SJCRH30 (cell line): ENCODE measurements at places on chromosomes 3 and 15. TPM values are rescaled to one million over a fixed set of nuclear protein-coding genes. Genes with fewer than 3 reads are reported as not detected.

- DNase-seq, result no peak
- no peaks in the 10 kb centered on the region for H3K36me3 ChIP-seq
Observed at GRCh38 chr3:156518726-156519125, 36.2 kb downstream of the SSR3 start.

The PLSCR5 gene
- not detected in 2 replicates for total RNA-seq

The SNX1 gene
- 38.9 and 46.6 TPM in 2 replicates for total RNA-seq

- no peak overlapping the region for H3K27ac ChIP-seq
- H3K4me3 ChIP-seq, result no peak overlapping the region
- no peaks in the 10 kb centered on the region for H3K27me3 ChIP-seq
- DNase-seq, result no peak
Observed at GRCh38 chr15:39596358-39597051, 15.6 kb downstream of the THBS1 start.

The MCTP2 gene
- total RNA-seq, result 0.13 and 0.38 TPM in 2 replicates

DNA sequence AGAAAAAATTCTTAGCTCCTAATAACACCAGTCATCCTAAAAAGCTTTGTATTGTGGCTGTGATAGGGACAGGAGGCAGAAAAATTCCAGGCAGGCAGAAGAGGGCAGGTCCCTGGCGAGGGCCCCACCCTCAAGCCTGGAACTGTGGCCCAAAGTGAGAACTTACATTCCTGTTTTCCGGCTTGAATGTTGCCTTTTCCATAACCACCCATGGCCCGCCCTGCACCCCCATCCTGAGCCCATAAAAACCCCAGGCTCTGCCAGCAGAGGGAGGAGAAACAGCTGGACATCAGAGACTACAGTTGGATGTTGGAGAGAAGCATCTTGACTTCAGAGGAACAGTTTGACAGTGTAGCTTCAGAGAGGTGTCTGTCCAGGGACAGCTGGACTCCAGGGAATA is 37.3 kb downstream of the SLCO2A1 start:
- H3K4me3 ChIP-seq, result no peak overlapping the region
- 0 out of 2 replicates have a peak, but pooled peaks cover 2% of the 10 kb centered on the region for H3K27me3 ChIP-seq

- H3K4me1 ChIP-seq, result peaks cover 24% of the 10 kb centered on the region
- DNase-seq, result peak; percentile 66
- H3K36me3 ChIP-seq, result no peaks in the 10 kb centered on the region
- peak overlapping the region; percentile 94 for H3K4me3 ChIP-seq
- H3K27ac ChIP-seq, result peak overlapping the region; percentile 92
- no peaks in the 10 kb centered on the region for H3K27me3 ChIP-seq
Observed at GRCh38 chr3:185820973-185821758, 3.7 kb downstream of the IGF2BP2 start.

DNA sequence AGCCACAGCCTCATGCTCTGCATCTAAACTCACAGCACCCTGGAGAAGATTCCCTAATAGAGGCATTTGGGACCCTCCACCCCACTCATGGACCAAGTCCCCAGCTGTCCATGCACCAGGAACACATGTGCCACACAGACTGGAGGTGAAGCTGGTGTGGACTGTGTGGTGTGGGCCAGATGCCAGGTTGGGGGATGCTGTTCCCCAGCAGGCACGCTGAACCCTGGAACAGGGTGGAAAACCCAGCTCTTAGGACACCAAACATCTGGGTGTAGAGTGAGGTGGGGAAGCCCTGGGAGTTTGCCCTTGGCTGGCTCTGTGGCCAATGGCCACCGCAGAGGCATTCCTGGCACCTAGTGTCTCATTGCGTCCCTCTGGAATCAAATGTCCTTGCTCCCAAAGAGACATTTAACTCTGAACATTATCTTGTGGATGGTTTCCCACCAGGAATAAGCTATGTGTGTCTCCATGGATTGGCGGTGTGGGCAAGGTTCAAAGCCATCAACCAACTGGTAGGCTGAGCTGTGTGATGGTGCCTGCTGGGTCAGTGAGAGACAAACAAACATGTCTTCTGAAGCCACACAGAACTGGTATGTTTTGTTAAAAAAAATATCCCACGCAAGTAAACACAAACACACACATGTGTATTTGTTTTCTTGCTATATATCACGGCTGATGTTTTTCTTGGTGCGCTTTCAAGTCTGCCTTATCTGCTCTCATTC is 65.0 kb downstream of the EXOG start:
- no peaks in the 10 kb centered on the region for H3K4me1 ChIP-seq
- H3K36me3 ChIP-seq, result peaks cover 4% of the 10 kb centered on the region; the same call in 1 of the 2 replicates
- no peak overlapping the region for H3K27ac ChIP-seq
- no peak for DNase-seq
- H3K4me3 ChIP-seq, result no peak overlapping the region
- no peaks in the 10 kb centered on the region for H3K27me3 ChIP-seq

The SLC51B gene
- 0.36 TPM in 1 of 2 replicates, not detected in the other for total RNA-seq

- H3K4me3 ChIP-seq, result no peak overlapping the region
- no peaks in the 10 kb centered on the region for H3K27me3 ChIP-seq
- H3K27ac ChIP-seq, result no peak overlapping the region
Observed at GRCh38 chr3:184576457-184577240, 15.1 kb downstream of the EPHB3 start.

The CIB1 gene
- total RNA-seq, result 12.7 and 15.6 TPM in 2 replicates

DNA sequence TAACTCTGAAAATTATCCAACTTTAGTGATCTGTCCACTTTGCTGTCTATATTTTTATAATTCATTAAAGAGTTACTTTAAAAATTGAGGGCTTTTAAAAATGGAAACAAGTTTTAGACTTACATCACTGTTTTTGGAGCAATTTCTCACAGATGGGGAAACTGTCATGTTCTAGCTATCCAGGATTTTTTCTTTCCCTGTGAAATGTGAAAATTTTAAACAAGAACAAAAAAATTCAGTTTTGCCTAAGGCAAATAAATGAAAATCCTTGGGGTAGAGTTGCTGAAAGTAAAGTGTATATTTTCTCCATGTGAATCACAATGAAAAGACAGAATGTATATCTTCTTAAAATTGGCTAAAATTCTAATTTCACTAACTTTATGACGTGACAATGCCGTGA is 553.7 kb downstream of the MCTP2 start:
- no peak overlapping the region for H3K27ac ChIP-seq
- H3K36me3 ChIP-seq, result no peaks in the 10 kb centered on the region
- no peak for DNase-seq
- no peaks in the 10 kb centered on the region for H3K4me1 ChIP-seq
- H3K4me3 ChIP-seq, result no peak overlapping the region

The CRABP1 gene
- total RNA-seq, result not detected in 2 replicates

DNA sequence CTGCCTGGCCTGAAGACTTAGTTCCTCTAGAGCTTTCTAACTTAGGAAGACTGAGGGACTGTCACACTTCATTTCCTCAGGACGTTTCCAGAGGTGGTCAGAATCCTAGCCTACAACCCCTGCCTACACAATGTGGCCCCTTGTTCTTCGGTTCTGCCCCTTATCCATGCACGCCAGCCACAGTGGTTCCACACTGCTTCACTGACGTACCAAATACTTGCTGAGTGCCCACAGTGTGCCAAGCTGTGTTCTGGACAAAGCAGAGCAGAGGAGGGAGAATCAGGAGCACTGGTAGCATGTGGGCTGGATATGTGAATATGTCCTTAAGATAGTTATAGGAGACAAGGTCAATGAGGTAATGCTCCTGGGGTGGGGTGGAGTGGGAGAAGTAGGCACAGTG is 70.5 kb upstream of the SAMMSON start:
- no peak overlapping the region for H3K27ac ChIP-seq
- H3K36me3 ChIP-seq, result no peaks in the 10 kb centered on the region
- H3K4me3 ChIP-seq, result no peak overlapping the region
- DNase-seq, result no peak
- H3K27me3 ChIP-seq, result no peaks in the 10 kb centered on the region

The TERC gene
- total RNA-seq, result 20.6 and 62.1 TPM in 2 replicates

DNA sequence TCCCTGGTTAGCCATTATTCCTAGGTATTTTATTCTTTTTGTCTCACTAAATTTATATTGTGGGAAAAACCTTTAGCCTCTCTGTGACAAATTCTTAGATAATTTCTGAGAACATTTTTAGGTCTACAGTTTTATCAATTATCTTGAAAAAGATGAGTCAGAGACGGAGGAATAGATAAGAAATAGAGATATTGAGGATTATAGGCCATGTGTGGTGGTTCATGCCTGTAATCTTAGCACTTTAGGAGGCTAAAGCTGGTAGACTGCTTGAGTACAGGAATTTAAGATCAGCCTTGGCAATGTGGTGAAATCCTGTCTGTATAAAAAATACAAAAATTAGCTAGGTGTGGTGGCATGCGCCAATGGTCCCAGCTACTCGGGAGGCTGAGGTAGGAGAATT is 960.2 kb downstream of the SQOR start:
- no peak overlapping the region for H3K27ac ChIP-seq
- H3K36me3 ChIP-seq, result no peaks in the 10 kb centered on the region
- DNase-seq, result no peak
- no peaks in the 10 kb centered on the region for H3K4me1 ChIP-seq
- 0 out of 2 replicates have a peak, but pooled peaks cover 3% of the 10 kb centered on the region for H3K27me3 ChIP-seq
- no peak overlapping the region for H3K4me3 ChIP-seq

The CFAP91 gene
- total RNA-seq, result 0.08 and 0.10 TPM in 2 replicates

The RGMA gene
- total RNA-seq, result 52.5 and 52.7 TPM in 2 replicates

- H3K36me3 ChIP-seq, result peaks cover 4% of the 10 kb centered on the region; the same call in 1 of the 2 replicates
- H3K27me3 ChIP-seq, result no peaks in the 10 kb centered on the region
- H3K4me3 ChIP-seq, result no peak overlapping the region
Observed at GRCh38 chr15:33001926-33002325, 192.6 kb downstream of the FMN1 start.

DNA sequence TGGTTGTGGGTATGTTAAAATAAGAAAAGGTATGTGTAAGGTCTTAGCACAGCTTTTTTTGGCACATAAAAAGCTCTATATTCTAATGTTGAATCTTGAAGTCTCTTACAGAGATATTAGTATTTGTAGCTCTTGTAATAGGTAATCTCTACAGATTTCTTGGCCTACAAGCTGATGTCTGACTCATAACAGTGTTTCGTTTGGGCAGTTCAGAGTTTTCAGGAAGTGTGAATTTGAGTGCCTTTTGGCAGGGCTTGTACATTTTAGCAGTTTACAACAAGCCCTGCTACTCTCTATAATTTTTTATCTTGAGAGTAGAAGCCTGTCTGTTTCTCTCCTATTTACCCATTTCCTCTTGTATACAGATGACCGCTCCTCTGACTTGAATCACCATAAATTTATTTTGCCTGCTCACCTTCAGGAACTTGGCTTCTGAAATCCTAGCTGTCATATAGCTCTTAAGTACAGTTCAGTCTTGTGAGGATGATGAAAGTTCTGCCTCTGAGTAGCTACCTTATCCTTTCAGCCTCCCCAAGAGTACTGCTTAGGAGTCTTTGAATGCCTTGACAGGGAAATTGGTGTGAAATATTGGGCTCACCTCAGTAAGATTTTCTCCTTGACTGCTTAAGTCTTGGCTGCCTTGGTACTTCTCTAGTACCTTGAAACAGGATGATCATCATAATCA is 419.9 kb upstream of the RARB start:
- H3K36me3 ChIP-seq, result no peaks in the 10 kb centered on the region
- no peaks in the 10 kb centered on the region for H3K4me1 ChIP-seq
- H3K27ac ChIP-seq, result no peak overlapping the region
- no peaks in the 10 kb centered on the region; the same call in none of the 2 replicates for H3K27me3 ChIP-seq
- DNase-seq, result no peak
- no peak overlapping the region for H3K4me3 ChIP-seq

The TMEM212 gene
- total RNA-seq, result not detected in 2 replicates

The NLGN1 gene
- total RNA-seq, result 15.6 and 20.7 TPM in 2 replicates

GRCh38 chr3:191528589-191528988 is 67.6 kb downstream of the PYDC2 start:
- no peak for DNase-seq
- no peak overlapping the region for H3K27ac ChIP-seq
- H3K4me1 ChIP-seq, result no peaks in the 10 kb centered on the region
- no peak overlapping the region for H3K4me3 ChIP-seq
- no peaks in the 10 kb centered on the region for H3K27me3 ChIP-seq

- no peaks in the 10 kb centered on the region for H3K27me3 ChIP-seq
- peaks cover 15% of the 10 kb centered on the region for H3K4me1 ChIP-seq
Observed at GRCh38 chr3:48558493-48559134, 2.0 kb upstream of the PFKFB4 start.

GRCh38 chr15:29434280-29434679 is 164.7 kb upstream of the NSMCE3 start:
- H3K4me3 ChIP-seq, result no peak overlapping the region
- H3K27ac ChIP-seq, result peak overlapping the region; percentile 66
- H3K27me3 ChIP-seq, result no peaks in the 10 kb centered on the region
- no peaks in the 10 kb centered on the region for H3K36me3 ChIP-seq
- peaks cover 33% of the 10 kb centered on the region for H3K4me1 ChIP-seq
- DNase-seq, result peak; percentile 66

The RAB5A gene
- 21.0 and 21.9 TPM in 2 replicates for total RNA-seq

DNA sequence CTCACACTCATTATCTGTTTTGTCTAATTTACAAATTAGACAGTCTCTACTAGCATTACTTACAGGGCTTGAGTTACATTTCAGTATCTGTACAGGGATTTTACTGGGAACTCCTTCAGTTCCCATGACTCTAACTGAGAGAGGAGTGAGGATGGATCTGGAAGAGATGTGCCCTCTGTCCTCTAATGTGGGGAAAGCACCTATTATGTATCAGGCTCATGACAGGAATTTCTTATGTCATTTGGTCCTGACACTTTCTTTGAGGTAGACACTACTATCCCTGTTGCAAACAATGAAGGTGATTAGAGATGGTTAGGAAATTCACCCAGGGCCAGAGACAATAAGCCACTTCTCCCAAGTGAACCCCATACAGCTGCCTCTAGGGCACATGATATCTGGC is 10.9 kb upstream of the NCKIPSD start:
- no peaks in the 10 kb centered on the region for H3K27me3 ChIP-seq
- no peak for DNase-seq
- H3K4me3 ChIP-seq, result no peak overlapping the region
- no peak overlapping the region for H3K27ac ChIP-seq

- DNase-seq, result no peak
- H3K4me1 ChIP-seq, result no peaks in the 10 kb centered on the region
- H3K27ac ChIP-seq, result no peak overlapping the region
- peaks cover 3% of the 10 kb centered on the region; the same call in 1 of the 2 replicates for H3K27me3 ChIP-seq
- H3K36me3 ChIP-seq, result no peaks in the 10 kb centered on the region
Observed at GRCh38 chr3:102904629-102905028, 469.8 kb downstream of the ZPLD1 start.

- no peaks in the 10 kb centered on the region for H3K36me3 ChIP-seq
- no peaks in the 10 kb centered on the region for H3K27me3 ChIP-seq
- peak; percentile 68 for DNase-seq
- H3K4me1 ChIP-seq, result peaks cover 9% of the 10 kb centered on the region
Observed at GRCh38 chr3:129106866-129107565, 14.6 kb downstream of the RAB43 start.

DNA sequence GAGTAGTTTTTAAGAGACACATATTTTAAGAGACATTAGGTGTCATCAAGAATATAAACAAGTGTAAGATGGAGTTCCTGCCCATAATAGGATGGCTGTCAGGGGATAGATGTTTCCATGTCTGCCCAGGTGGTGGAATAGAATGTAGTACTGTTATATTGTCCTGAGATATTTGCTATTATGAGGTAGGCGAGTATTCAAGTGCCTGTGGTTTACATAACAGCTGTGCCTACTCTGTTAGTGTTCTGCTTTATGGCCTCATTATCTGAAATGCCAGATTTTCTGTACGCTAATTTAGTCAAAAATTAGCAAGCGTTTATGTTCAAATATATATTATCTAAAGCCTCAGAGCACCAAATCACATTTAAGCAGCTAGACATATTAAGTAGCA is 360.2 kb upstream of the ROPN1 start:
- H3K27ac ChIP-seq, result peak overlapping the region; percentile 81
- no peaks in the 10 kb centered on the region for H3K36me3 ChIP-seq
